ENCODE measurements at places on chromosomes 2 and 18.

DNA sequence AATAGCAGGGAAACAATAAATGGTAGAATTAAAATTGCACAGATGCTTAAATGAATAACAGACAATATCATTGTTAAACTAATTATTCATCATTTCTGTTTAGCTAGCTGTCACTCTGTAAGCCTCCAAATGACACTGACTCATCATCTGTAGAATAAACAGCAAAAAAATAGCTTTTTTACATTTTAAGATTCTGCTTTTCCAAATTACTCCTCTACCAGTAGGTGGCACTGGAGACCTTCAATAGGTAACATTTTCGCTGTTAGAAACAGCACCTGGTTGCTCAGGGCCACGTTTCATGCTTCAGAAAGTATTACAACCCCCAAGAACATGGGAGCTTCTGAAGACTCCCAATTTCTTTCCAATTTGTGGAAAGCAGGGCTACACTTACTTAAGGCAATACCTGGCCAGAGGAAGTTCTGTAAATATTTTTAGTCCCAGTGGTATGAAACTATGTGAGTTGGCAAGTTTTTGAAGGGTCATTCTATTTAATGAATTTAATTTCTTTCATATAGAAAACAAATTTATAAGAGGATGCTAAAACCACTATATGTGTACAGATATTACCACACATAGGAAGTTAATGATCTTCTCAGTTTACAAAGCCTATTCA, 45.4 kb downstream of the TTN start:
- DNase-seq: no peak

- no peak for DNase-seq
Measured at GRCh38 chr18:37721544-37722522, 156.2 kb upstream of the CELF4 start.

DNA sequence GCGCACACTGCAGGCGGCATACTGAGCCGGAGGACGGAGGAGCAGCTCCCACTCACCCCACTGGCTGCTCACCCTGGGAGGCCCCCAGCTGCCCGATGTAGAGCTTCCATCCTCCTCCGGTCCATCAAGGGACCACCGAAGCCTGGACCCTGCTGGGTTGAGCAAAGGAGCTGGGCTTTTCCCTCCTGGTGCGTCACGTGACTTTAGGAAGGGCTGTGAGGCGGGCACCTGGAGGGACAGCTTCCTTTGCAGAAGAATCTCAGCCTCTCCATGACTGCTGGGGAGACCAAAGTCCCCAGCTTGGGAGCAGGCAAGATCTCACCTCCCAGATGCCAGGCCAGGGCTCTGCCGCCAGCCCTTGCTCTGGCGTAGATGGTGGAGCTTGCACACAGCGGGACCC, 102.7 kb downstream of the TWIST2 start:
- no peak for DNase-seq

DNA sequence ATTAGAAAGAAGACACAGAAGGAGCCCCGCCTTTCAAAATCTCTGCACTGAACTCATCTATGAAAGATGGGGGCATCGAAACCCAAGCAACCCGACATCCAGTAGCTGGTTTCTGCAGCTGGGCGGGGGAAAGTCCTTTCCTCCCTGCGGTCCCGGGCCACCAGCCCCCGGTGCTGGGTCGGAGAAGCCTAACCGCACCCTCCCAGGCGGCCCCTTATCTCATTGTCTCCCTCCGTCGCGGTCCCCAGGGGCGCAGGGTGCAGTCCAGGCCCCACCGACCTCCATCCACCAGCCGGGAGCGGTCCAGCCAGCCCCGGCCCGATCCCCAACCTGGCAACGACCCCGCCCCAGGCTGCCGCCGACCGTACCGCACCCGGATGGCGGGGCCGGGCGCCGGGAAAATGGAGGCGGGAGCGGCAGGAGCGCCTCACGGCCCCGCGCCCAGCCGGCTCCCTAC, 452 bp downstream of the RAPH1 start:
- peak; percentile 16 for DNase-seq

- no peak for DNase-seq
Measured at GRCh38 chr2:219643788-219644398, 16.5 kb downstream of the SLC4A3 start.

GRCh38 chr2:72695676-72696075, 130.2 kb downstream of the EXOC6B start:
- no peak for DNase-seq

- DNase-seq: no peak
Measured at GRCh38 chr2:145185696-145186095, 665.8 kb upstream of the ZEB2 start.

GRCh38 chr2:89763581-89764485, 1072.4 kb downstream of the RPIA start:
- DNase-seq: no peak

GRCh38 chr2:11712866-11713265, 33.6 kb upstream of the LPIN1 start:
- no peak for DNase-seq

- peak; percentile 21 for DNase-seq
Measured at GRCh38 chr2:203802342-203803052, 65.1 kb upstream of the CTLA4 start.

GRCh38 chr18:47771922-47772321, 158.5 kb downstream of the SMAD2 start:
- no peak for DNase-seq

GRCh38 chr18:11147371-11147951, 1.9 kb downstream of the PIEZO2 start:
- no peak for DNase-seq

DNA sequence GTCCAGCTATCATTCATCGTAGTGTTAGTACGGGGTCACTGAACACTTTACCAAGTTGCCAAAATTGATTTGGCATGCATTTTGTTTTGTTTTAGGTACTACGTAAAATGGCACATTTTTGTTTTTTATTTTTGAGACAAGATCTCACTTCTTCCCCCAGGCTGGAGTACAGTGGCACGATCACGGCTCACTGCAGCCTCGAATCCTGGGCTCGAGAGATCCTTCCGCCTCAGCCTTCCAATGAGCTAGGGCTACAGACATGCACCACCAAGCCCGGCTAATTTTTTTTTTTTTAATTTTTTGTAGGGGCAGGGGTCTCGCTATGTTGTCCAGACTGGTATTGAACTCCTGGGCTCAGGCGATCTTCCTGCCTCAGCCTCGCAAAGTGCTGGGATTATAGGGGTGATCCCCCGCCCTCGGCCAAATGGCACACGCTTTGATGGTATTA, 786 bp downstream of the TAF1B start:
- DNase-seq: no peak

DNA sequence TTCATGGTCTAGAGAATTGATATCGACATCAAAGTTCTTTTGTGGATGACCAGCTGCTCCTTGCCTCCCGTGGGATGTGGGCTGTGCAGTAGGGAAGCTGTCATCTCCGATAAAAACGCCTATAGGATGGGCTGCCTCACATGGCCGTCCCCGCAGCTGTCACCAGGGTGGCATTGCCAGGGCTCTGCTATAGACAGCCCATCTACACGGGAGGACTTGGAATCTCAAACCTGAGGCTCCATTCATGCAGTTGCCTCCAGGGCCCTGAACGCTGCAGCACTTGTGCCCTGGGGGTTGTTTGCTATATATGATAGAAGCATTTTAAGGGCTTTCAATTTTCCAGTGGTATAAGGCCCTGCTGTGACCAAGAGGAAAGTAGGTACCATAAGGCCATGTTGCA, 183.1 kb downstream of the MYCN start:
- DNase-seq: no peak

DNA sequence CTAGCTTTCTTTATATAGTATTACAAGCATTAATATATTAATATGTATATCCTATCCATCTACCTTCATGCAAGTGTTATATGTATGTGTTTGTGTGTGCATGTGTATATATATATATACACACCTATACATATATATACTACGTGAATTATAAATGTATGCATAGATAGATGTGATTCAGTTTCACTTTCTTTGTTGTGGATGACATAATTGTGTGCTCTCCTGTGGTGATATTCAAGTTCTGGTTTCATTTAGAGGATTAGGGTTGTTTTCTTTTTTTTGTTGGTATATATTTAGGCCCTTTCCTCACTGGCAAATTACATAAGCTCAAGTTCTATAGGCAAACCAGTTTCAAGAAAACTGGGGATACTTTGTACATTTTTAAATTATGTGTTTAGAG, 225.7 kb upstream of the FANCL start:
- DNase-seq: no peak

DNA sequence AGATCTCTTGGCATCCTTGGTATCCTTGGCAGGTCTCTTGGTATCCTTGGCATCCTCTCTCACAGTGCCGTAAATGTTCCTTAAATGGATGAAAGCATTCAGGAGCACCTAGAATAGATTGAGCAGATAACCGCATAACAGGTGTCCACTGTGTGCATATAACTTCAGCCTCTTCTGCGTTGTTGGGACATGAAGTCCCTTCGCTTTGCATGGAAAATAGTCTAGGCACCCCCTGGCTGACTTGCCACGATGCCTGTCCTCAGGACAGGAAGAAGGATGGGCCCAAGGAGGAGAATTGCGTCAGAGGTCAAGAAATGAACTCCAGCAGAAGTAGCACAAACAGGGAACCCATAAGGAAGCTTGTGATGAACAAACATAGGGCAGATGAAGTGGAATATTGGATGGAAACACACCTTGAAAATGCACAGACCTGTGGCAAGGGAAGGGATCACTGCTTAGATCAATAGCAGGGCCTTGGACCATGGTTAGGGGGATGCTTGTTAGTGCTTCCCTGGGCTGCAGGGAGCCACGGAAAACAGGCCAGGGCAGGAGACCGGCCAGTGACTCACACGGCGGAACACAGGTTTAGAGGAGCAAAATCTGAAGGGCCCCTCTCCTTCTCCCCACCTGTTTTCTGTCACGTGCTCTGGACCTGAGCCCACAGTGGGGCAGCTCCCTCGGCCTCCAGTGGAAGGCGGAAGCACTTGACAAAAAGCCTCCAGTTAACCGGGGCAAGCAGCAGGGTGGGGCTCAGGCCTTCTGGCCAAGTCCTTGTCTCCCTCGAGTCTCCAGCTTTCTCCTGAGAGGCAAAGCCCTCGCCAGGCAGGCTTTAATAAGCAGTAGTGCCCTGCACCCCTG, 99.2 kb upstream of the ASAP2 start:
- no peak for DNase-seq

- no peak for DNase-seq
Measured at GRCh38 chr18:13368080-13368813, 149.7 kb downstream of the LDLRAD4 start.
